SHP77 (cell line): ENCODE measurements at places on chromosomes 11 and 22.

DNA sequence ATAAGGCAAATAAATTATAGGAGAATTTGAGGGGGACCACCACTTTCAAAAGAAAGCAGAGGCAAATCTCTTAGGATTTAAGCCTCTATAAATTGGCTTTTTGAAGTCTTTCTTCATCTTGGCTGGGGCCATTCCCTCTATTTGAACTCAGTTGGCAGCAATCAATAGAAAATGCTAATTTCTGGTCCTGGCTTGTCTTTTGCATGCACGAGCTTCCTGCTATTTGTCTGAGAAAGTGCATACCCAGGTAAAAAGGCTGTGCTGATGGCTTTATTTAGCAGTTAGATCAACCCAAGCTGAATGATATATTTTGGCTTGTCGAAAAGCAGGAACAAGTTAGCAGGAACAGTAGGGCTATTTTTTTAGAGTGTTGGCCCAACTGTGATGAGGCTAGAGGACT lies 64.1 kb upstream of the GRAMD1B start:
- DNase-seq = no peak

- no peak for DNase-seq
Measured at GRCh38 chr22:35811670-35812069, 94.0 kb downstream of the APOL5 start.

DNA sequence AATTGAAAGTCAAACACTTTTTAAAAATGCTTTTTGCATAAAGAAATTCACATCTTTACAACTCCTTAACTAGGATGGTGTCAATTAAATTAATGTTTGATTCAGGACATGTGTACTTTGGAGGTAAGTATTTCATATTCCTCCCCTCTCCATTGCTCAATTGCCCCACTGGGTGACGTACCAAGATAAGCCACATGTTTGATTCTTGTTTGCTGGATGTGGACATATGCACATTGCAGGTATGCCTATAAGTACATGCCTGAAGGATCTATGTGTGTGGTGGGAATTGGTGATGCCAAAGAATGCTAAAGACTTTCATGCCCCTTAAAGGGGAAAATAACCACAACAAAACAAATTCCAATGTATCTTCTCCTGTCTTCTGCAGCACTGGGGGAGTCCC lies 5.8 kb downstream of the CD44 start:
- no peak for DNase-seq

DNA sequence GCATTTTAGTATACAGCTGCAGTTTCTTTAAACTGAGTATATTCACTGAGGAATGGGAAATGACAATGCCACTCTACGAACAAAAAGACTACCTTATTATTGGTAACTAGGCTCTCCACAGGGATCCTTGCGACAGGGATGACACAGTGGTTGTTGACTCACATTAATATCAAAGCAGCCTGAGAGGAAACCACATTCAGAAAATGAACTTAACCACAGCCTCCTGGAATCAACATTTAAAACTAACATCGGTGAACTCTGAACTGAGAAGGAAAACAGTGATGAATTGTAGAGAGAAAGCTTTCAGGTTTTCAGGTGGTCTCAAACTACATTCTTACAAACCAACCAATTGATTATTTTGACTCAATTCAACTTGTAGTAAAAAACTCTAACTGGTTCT lies 90.3 kb upstream of the MTMR2 start:
- no peak for DNase-seq

DNA sequence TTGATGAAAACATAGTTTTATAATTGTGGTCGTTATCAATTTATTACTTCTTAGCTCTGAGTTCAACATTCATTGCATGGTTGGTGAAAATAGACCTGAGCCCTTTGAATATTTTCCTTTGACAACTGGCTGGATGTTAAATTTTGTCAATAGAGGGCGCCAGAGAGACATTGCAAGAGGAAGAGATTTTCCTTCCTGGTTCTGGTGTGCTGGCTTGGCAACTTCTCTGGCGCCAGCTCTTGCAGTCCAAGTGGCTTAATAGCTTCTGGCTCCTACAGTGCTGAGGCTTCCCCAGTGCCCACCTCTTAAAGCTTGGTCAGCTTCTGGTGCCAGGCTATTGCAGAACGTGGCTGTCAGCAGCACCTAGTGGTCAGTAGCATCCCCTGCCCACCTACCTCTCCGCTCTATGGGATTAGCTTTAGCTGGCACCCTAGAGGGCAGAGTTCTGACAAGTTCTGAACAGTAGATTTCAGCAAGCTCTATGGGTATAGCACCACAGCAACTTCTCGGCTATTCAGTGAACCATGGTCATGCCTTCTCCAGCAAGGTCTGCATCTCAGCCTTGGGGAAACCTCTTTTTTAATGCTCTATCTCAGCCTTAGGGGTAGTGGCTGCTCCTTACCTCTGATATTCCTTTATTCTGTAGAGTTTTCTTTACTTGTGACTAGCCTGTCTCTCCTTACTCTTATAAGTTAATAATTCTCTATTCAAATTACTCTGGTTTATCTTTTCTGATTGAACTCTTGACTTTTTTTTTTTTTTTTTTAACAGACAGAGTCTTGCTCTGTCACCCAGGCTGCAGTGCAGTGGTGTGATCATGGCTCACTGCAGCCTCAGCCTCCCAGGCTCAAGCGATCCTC lies 59.4 kb downstream of the ACER3 start:
- DNase-seq = peak; percentile 88

DNA sequence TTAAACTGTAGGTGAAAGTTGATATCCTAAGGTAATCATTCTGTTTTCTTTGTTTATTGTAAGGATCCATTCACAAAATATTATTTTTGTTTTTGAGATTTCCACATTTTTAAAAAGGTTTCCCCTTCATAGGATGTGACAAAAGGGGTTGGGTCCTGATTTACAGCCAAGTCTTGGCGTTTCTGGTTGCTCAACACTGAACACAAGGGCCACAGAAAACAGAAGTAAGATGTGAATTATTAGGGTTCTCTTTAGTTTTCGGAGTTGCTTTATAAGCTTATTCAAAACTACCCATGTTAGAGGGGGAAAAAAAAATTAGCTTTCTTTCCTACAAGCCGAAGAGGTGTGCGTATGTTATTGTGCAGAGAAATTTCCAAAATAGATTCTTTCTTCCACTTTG lies 30.0 kb upstream of the FLI1 start:
- DNase-seq = no peak

GRCh38 chr11:132448334-132448995 lies 1078.0 kb downstream of the NTM start:
- DNase-seq = no peak

- no peak for DNase-seq
Measured at GRCh38 chr11:66131937-66132632, 62.0 kb downstream of the PACS1 start.

- DNase-seq = no peak
Measured at GRCh38 chr11:7031471-7031871, 11.2 kb downstream of the NLRP14 start.

DNA sequence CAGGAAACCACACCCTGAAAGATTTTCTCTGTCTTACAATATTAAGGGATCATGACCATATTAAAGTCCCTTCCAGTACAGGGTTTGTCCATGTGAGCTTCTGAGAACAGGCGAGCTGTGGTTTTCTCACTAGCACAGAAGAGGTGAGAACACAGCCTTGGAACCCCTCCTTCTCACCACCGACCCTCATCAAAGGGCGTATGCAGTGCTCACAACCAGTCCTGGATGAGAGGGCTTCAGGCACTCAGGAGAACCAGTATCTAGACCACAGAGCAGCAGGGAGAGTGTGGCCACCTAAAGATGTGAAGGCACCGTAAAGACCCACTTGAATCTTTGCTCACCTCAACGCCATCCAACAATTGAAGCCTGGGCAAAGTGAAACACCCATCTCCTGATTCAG lies 397.0 kb downstream of the ETS1 start:
- DNase-seq = no peak

GRCh38 chr11:116461789-116462188 lies 311.0 kb downstream of the BUD13 start:
- no peak for DNase-seq

- no peak for DNase-seq
Measured at GRCh38 chr22:17871726-17872458, 97.6 kb upstream of the BID start.

DNA sequence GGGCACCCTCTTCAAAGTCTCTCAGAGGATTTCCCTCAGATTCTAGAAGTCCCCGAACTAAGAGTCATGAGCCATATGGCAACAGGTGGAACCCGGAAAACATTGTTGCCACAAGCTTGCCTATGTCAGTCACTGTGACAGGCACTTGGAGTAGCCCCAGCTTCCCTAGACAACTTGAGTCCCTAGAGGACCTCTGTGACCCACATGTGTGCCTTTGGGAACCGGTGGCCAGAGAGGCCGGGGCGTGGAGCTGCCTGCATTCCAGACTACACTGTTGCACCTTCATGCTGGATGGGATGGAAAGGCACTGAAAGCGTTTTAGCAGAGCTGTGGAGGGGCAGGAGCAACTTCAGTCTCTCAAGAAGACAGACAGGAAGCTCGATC lies 12.1 kb downstream of the SLC37A2 start:
- DNase-seq = no peak
